ENCODE measurements at places on chromosomes 3 and 15.

- no peak for DNase-seq
These were observed 107.6 kb upstream of the ZBTB20 start for GRCh38 chr3:115254492-115255196.

DNA sequence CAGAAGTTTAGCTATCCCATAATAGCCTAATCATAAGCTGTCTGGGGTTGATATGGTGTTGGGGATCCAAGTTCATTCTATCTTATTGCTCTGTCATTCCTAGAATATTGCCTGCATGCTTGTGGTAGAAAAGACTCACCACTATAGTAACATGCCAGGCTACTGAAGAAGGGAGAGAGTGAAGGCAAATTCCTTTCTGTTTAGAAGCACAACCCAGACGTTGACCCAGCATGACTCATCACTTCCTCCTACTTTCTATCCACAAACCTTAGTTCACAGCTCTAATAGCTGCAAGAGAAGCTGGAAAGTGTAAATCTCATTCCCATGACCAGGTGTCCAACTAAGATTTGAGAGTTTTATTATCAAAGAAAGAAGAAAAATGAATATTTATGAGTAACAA lies 57.8 kb upstream of the NMD3 start:
- no peak for DNase-seq

DNA sequence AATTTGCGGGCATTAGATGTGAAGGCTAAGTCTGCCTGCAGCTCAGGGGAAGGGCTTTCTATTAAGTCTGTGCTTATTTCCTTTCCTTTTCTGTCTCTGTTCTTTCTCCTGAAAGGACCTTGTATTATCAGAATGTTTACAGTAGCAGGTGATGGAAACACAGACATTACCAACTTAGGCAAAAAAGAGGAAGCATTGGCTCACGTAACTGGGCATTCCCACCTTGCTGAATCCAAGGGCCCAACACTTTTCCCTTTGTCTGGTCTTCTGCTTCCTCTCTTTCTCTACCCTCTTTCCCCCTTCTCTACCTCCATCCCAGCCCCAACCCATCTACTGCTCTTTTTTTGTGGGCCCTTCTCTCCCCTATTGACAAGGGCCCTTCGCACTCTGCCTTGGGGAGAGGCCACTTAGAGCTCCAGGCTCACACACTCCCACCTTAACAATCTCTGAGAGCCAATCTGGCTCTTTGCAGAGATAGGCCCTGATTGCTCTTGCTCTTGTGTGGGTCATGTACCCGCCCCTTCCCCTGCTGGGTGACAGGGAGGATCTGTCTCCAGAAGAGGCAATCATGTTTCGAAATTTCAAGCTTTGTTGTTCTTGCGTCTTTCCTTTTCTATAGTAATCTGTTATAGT lies 35.0 kb downstream of the ACAA1 start:
- no peak for DNase-seq

- no peak for DNase-seq
These were observed 55.5 kb upstream of the AGTR1 start for GRCh38 chr3:148642214-148642613.

DNA sequence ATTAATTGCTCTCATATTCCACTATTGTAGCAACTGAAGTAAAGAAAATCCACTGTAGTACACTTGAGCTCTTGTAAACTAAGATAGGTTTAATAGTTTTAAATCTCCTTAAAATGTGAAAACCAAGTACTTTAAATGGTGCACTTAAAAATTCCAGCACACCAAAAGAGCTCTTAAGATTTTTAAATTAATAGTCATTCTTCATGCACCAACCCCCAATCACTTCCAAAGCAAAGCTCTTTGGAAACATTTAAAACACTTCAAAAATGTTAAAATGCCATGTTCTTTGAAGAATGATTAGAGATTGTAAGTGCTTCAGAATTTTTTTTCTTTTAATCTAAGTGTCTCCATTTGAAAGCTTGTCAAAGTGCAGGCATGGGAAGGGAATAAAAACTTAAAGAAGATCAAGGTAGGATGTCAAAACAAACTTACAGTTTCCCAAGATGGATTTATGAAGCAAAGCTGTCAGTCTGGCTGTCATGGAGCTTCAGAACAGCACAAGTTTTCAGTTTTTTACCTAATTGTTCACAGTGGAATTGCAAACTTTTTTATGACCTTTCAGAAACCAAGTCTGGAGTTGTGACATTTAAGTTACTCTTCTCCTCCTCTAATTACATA lies 84.3 kb downstream of the ARPP21 start:
- DNase-seq = no peak
